ENCODE measurements at places on chromosomes 5 and 9. TPM values are rescaled to one million over a fixed set of nuclear protein-coding genes. Genes with fewer than 3 reads are reported as not detected.

CDKN2B-AS1 gene
- total RNA-seq = not detected

DNA sequence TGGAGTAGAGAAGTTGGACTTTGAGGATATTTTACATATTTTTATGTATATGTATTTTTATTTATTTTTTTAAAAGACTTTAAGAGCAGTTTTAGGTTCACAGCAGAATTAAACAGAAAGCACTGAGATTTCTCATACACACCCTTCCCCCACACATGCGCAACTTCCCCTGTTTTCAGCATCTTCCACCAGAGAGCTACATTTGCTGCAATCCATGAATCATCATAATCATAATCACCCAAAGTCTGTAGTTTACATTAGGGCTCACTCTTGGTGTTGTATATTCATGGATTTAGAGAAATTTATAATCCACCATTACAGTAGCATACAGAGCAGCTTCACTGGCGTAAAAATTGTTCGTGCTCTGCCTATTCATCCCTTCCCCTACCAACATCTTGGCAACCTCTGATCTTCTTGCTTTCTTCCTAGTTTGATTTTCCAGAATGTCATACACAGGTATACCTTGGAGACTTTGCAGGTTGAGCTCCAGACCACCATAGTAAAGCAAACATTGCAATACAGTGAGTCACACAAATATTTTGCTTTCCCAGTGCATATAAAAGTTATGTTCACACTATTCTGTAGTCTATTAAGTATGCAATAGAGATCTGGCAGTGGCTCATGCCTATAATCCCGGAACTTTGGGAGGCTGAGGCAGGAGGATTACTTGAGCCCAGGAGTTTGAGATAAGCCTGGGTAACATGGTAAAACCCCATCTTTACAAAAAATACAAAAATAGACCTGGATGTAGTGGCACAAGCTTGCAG, 9.6 kb upstream of the CCDC171 start:
- no peak for DNase-seq

GRCh38 chr5:132414634-132415378, 45.3 kb downstream of the SLC22A5 start:
- DNase-seq = no peak

DNA sequence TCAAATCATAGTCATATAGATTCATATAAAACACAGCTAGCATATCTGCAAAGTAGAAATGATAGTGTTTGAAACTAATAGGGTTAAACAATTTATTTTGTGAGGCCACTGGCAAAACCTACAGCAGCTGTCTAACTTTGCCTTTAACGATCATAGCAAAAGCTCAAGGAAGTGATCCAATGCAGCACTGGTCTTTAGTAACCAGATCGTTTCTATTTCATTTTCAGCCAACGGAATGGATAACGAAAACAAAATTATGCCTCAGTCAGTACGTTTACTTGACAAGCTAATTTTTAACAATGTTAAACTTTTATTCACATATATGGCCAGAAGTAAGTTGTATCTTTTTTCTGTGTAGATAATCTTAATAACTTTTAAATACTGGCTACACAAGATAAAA, 17.7 kb downstream of the MLLT3 start:
- DNase-seq = no peak

DNA sequence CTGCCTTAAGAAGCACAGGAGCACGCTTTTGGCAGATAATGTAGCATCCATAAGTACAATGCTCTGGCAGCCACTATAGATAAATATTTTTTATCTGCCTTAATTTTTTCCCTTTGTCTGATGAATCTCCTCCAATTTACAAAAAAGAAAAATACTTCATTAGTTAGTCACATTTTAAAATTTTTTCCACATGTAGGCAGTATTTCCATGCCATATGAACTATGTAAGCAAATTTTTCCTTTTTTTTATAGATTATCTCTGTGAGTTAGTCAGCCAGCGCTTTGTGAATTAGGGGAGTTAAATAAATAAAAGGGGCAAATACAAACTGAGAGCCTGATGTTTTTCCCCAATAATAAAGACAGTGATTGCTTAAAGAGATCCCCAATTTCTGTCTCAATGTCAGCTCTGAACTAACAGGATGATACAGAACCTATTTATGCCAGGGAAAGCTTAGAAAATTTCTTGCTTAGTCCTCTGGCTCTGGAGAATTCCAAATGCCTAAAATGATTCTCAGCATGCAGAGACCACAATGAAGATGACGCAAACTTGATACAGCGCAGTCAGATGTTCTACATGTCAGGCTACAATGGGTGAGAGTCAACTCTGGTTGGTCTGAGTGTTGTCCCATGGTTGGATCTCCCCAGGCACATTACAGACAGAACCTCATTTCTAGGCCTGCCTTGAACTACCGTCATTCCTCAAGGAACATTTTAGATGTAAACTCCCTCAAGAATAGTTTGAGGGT, 390.4 kb upstream of the CDH6 start:
- no peak for DNase-seq

DNA sequence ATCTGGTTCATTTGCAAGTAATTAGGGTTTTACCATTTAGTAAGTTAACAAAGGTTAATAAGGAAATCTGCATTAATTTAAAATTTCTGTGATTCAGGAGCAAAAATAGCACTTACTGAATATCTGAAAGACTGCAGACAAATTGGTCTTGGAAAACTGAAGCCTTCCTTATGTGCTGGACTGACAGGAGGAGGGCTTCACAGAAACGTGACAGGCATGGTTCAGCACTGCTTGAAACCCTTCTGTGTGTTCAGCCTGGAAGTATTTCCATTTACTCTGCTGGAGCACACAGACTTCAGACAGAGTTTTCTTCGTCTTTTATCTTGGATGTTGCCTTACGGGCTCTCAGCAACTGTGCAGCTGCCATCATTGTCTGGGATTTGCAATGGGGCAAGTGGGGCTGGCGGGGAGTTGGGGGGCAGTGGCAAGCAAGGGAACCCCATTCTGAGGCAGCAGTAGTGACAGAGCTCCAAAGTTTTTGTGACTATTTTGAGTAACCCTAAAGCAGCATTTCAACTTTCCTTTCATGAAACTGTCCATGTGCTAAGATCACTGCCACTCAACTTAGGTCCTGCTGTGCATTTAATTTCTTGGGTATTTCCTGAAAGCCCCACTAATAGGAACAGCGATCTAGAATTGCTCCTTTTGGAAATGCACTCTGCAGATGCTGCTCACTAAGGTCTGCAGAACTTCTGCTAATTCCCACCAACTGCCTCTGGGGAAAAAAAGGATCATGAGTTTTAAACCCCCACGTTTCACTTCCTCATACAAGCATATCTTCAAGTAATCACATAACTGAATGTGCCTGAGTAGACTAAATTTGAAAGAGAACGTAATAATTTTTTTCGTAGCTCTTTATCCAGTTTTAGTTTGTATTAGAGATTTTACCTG, 56.6 kb downstream of the KCNN2 start:
- DNase-seq = no peak

MZB1 gene
- 5.6 TPM for total RNA-seq

FOXD4L4 gene
- total RNA-seq = 0.21 TPM

DNA sequence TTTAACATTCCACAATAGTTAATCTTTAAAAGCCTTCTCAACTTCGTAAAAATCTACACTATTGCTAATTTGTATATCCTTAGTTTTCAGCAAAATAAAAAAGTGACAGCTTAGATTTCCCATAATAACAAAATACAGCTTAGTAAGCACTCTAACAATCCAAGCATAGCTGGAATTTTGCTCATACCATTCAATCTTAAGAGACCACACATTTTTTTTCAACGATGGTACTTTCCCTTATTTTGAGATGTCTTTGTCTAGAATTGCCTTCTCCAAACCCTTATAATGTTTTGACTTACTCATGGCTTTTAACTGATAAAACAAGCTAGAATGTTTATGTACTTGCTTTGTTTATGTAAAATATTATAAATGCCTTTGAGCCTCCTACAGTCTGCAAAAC, 65.6 kb downstream of the HOMER1 start:
- DNase-seq = no peak

DNA sequence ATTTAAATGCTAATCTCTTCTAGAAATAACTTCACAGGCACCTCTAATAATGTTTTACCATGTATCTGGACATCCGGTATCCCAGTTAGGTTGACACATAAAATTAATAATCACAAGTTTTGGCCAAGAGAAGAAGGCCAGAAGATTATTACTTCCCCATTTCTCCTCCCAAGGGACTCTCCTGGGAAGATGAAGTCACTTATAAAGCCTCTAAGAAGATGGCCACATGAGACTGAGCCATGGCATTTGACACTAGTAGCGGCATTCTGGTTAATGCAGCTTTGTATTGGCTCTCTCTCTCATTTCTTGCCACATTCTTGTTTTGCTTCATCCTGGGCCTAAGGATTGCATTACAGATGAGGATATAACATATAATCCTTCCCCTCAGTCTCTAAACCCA, 34.5 kb upstream of the RASA1 start:
- no peak for DNase-seq

DNA sequence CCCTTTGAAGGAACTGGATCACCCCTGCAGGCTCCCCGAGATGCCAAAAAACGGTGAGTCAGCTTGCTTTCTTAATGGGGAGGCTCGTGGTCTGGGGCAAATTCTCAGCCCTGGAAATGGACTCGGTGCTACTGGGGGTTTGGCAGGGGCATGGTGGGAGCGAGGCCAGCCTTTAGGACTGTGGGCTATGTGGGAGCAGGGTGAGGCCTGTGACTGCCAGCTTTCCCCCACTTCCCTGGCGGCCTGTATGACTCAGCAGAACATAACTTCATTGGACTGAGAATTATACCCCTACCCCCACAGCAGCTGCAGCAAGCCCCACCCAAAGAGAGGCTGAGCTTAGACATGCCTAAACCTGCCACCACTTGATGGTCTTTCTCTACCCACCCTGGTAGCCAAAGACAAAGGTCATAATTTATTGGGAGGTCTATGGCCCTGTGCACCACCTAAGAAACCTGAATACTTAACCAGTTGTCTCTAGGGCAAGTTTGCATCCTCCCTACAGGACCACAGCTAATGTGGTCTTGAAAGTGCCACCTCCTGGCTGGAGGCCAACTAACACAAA, 325.3 kb downstream of the TLE1 start:
- DNase-seq = no peak

ITGA1 gene
- 94.0 TPM for total RNA-seq

GRCh38 chr5:39570403-39571027, 145.7 kb upstream of the DAB2 start:
- DNase-seq = no peak

VCP gene
- total RNA-seq = 57.6 TPM

DNA sequence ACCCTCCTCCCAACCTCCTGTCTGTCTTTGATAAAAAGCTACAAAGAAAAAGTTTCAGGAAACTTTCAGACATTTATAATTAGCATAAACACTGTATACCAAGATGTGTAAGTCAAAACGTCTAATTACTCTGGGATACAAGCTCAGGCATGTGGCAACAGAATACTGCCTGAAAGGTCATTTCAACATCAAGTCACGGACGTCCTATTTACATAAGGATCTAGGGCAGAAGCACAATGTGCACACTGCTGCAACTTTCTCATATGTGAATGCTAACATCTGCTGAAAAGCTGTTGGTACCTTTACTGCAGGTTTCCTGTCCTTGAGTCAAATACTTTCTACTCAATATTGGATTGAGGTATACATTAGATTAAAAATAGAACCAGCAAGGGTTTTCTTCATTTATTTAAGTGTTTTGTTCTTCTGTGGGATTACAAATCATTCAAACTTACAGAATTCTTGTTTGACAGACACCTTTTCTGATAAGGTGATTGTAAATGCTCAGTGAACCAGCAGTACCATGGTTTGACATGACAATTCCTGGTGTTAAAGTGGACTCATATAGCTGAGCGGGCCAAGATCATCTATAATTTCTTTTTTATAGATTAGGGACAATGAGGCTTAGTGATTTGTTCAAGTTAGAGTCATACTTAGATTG, 36.8 kb downstream of the ELL2 start:
- DNase-seq = no peak

- no peak for DNase-seq
Observed at GRCh38 chr9:34693560-34693959, 2.5 kb upstream of the CCL19 start.

- DNase-seq = no peak
Observed at GRCh38 chr5:42919600-42919999, 107.9 kb upstream of the SELENOP start.

ARHGEF39 gene
- total RNA-seq = 3.6 TPM

- DNase-seq = no peak
Observed at GRCh38 chr9:95379630-95380029, 62.1 kb upstream of the FANCC start.

GRCh38 chr9:123401879-123402513, 46.0 kb downstream of the CRB2 start:
- no peak for DNase-seq

PTPRD gene
- 136 TPM for total RNA-seq

BTNL9 gene
- total RNA-seq = 18.7 TPM

- no peak for DNase-seq
Observed at GRCh38 chr5:125229556-125229955, 483.1 kb upstream of the ZNF608 start.

DNA sequence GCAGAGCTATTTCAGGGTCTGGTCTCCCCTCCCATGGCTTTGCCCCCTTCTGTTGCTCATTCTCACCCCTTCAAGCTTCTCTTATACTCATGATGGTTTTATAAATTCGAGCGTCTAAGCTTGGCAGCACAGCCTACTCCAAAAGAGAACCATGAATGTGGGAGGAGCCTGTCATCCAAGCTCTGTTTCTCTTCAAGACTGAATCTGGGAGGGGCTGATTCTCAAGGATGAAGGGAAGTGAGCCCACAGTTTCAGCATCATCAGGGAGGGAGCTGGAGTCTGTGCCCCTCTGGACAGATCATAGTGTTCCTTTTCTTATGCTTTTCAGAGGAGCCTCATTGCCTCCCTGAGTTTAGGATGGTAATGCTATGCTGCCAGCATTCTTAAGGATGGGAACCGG, 168.6 kb downstream of the CFAP90 start:
- peak; percentile 46 for DNase-seq

DNA sequence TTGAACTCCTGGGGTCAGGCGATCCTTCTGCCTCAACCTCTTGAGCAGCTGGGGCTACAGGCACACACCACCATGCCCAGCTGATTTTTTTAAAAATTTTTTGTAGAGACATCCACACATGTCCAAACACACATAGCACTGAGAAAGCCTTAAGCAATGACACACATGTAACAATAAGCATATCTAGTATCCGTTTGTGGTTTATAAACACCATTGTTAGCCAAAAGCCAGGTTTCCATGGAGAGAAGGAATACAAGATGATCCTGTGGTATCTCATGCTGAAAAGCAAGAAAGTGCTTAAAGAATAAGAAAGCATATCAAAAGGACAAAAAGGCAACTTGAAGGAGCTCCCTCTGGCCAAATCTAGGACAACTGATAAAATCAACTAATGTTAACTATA, 29.7 kb upstream of the SLC1A3 start:
- no peak for DNase-seq

GRCh38 chr9:136693490-136694162, 6.4 kb upstream of the AGPAT2 start:
- peak; percentile 19 for DNase-seq

FBN2 gene
- 1.2 TPM for total RNA-seq

PCDHGA5 gene
- 11.5 TPM for total RNA-seq

DNA sequence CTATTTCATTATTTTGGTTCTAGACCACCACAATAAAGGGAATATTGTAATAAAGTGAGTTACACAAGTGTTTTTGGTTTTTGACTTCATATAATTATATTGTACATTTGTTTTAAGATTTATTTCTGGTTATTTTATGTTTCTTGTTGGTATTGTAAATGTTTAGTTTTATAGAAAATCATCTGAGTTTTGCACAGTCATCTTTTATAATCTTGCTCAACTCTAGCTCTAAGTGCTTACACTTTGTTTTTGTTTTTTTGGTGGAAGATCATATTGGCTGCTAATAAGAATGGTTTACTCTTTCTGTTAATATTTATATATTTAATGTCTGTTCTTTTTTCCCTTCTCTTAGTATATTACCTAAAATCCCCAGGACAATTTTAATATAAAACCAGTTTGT, 135.0 kb downstream of the CNTLN start:
- DNase-seq = no peak

All from uterus (tissue), 4 donors.